ENCODE measurements at places on chromosomes 6 and 20.

- peak; percentile 50 for DNase-seq
Observed at GRCh38 chr6:26388014-26388413, 5.1 kb downstream of the BTN2A2 start.

- no peak for DNase-seq
Observed at GRCh38 chr6:5904532-5904931, 102.2 kb downstream of the NRN1 start.

GRCh38 chr6:28585335-28585734, 59.7 kb downstream of the GPX5 start:
- peak; percentile 72 for DNase-seq

DNA sequence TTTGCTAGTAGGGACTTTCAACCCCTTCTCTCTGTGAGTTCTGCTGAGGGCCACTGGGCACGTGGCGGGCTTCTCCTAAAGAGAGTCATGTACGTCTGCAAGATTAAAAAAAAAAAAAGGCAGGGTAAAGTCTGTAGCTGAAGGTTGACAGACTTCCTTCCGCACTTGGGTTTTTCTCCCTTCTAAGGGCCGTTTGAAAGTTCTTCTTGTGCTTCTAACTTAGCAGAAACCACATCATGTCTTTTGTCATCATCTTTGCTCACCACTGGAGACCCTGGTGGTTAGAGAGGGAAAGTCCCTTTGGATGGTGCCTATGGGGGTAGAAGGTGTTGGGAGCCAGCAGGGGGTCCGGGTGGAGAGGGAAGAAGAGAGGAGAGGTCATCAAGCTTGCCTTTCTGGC, 31.4 kb downstream of the PRDM1 start:
- DNase-seq: no peak

GRCh38 chr6:113065611-113066010, 718.5 kb downstream of the RFPL4B start:
- DNase-seq: peak; percentile 70

DNA sequence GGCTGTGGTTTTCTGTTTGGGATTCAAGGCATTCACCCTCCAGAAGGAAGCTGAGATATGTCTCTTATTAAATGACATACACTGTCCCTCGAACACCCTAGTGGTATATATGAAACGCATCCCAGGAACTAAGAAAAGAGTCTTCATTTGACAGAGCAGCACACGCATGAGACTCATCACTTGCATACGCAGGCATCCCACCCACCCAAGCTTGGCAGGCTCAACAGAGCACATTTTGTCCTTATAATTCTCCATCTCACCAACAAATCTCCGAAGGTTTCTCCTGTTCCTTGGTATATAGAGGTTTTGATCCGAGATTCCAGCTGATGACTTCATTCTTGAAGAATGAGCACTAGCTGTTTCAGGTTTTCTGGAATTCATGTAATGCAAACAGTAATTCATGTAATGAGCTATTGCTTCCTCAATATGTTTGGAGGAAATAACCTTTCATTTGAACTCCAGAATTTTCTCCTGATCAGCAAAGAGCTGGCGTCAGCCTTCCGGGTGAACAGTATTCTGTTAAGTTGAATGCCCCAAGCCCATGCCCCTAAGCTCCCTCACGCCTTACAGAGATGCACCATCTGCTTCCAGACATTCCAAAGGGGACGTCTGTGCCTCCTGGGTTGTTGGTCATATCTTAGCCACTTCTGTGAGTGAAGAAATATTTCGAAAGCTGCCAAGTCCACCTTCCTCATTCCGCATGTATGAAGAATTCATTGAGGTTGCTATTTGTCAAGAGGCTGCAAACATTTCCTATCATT, 66.0 kb upstream of the CDH4 start:
- DNase-seq: peak; percentile 99

- no peak for DNase-seq
Observed at GRCh38 chr20:63318391-63319163, 25.6 kb downstream of the COL20A1 start.

DNA sequence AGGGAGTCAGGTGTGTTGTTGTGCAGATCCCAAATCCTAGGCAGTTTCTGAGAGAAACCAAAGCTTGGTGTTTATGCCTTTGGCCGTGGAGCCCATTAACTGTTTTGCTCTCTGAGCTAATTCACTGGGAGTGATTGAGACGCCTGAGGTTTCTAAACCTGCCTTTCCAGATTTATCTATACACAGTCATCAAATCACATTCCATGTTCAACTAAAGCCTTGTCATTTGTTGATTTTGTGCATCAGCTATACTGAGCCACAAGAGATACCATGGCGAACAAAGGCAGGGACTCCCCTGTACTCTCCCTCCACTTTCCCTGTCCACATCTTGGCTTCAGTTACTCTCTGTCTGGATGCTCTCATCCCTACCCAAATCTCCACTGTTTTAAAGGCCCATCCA, 229.7 kb upstream of the PMEPA1 start:
- no peak for DNase-seq

GRCh38 chr6:39515006-39515405, 192.5 kb upstream of the KCNK16 start:
- no peak for DNase-seq

DNA sequence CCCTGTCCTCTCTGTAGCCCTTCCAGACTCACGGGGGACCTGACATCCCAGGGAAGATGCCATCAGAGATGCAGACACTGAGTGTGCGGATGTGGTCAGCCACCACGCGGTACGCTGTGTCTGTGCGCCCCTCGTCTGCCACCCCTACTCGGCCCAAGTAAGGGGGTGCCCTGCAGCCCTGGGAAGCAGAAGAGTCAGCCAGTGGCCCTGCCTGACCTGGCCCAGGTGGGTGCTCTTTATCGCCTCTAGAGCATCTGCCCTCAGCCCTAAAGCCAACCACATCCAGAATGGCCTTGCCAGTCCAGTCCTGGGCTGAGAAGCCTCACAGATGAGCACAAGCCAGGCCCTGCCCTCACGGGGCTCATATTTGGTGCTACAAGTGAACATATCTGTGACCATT, 5.9 kb downstream of the AARS2 start:
- DNase-seq: no peak

DNA sequence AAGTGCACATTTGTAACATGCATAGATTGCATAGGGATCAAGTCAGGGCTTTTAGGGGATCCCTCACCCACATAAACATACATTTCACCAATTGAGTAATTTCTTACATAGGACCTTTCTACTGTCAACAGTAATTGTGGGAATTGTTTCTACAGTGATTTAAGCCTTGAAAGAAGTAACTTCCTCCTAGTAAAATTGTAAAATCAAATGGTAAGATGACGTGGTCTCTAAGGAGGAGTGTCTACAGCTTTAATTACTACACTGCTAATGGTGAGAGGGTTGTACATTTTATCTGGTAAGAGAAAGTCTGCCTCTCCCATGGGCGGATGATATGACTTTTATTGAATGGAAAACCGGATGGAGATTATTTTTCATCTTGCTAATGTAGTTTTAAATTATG, 98.0 kb downstream of the RPP40 start:
- DNase-seq: no peak

DNA sequence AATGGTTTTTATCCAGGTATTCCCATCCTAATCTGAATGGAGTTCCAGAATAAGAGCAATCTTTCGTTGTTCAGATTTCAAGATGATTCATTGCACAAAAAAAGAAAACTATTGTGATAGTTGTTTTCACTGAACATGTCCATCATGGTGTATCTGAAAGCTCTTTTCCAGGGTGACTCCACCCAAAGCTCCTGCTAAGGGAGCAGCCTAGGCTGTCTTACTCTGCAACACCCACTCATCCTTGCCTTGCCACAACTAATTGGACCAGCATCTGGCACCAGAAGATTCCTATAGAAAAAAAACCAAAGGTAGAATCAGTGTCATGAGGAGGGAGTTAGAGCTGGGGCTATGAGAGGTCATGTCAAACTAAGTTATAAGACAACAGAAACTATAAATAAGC, 7.9 kb upstream of the SYNCRIP start:
- no peak for DNase-seq

DNA sequence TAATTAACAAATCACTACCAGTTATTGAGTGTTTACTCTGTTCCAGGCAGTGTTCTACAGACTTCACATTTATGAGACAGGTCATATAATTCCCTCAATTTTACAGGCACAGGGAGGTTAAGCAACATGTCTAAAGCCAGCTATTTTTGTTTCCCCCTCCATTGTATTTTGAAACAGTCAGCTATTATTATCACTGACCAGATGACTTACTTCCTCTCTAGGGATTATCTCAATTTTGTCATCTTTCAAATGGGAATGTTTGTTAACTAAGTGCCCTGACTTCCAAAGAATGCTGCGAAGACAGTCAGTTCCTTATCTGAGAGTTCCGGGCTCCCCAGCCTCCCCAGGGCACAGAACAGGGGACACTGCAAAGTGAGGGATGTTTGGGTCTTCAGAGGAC, 5.6 kb upstream of the CNPY3 start:
- no peak for DNase-seq

DNA sequence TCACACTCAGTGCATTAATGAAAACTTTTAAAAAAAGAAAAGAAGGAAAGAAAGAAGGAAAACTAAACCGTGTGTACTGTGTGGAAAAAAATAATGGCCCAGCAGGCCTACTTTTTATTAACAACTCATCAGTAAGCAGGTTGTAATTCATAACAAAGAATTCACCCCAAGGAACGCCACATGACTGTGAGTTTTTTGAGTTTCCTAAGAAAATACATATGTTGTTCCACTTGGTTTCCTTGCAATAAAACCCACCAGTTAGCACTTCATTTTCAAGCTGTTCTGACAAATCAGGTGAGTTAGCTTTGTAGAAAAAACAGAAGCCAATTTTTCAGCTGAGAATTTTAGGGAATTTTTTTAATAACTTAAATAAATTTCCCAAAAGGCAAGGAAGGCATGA, 259.3 kb upstream of the TBX18 start:
- no peak for DNase-seq

DNA sequence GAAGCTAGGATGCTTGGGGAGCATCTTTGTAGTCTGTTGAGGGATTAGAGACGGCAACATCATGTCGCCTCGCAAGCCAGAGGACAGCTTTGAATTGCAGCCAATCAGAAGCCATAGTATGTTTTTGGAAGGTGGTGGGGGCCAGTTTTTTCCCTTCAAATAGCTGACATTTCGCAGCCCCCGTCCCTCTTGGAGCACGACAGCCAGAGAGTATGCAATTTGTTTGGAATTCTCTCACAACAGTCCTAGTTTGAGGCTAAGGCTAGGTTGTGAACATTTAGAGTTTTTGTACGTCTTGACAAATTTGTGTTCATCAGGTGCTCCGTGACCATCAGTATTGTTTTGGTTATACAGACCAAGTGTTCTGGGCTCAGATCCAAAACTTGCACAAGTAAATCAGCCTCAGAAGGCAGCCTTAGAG, 83.3 kb downstream of the PLCB1 start:
- DNase-seq: no peak
